ENCODE measurements at places on chromosomes 13 and 19.

GRCh38 chr19:55088021-55088451 is 12.4 kb downstream of the EPS8L1 start:
- DNase-seq: no peak

- DNase-seq: no peak
Measured at GRCh38 chr19:10701955-10702525, 801 bp downstream of the QTRT1 start.

- peak; percentile 100 for DNase-seq
Measured at GRCh38 chr19:19063183-19064097, at the start of gene SLC25A42. TSS of gene SLC25A42 (plus strand) at chr19:19063994. CDS start at chr19:19096125, 32,131 bp downstream.

DNA sequence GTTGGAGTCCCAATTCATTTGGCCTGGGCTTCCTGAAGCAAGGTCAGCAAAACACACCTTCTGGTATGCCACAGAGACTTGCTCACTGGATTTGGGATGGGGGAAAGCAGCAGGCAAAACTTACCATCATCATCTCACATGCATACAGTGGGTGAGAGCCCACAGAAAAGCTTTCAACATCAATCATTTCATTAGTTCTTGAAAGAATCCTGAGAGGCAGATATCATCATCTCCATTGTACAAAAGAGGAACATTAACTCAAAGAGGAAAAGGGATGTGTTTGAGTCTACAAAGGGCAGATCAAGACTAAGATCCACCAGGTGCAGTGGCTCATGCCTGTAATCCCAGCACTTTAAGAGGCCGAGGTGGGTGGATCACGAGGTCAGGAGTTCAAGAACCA is 6.4 kb downstream of the WDR87 start:
- DNase-seq: no peak

DNA sequence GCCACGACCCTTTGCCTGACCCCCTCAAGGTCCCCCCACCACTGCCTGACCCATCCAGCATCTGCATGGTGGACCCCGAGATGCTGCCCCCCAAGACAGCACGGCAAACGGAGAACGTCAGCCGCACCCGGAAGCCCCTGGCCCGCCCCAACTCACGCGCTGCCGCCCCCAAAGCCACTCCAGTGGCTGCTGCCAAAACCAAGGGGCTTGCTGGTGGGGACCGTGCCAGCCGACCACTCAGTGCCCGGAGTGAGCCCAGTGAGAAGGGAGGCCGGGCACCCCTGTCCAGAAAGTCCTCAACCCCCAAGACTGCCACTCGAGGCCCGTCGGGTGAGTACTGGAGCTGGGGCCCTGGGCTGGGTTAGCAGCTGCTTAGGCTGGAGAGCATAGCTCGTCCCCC is 8.6 kb downstream of the MAP1S start:
- DNase-seq: no peak

- DNase-seq: no peak
Measured at GRCh38 chr19:728011-728410, 19.3 kb downstream of the PALM start.

DNA sequence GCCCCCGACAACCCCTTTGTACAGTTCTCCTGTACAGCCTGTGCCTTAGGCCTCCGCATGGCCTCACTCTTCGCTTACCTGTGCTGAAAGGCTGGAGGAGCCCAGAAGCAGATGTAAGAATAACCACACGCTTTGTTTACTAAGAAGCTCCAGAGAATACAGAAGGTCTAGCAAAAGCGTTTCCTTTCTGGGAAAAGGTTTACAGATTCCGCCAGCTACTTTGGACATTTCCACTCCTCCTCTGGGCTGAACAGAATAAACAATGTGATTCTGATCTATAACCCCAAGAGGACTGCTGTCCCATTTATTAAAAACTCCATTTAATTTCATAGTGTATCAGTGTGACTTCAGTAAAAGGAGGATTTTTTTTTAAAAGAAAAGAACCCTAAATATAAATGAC is 339.2 kb downstream of the DNAJC15 start:
- no peak for DNase-seq

- DNase-seq: no peak
Measured at GRCh38 chr19:41097302-41097701, 9.1 kb downstream of the CYP2A13 start.

GRCh38 chr19:36046443-36047050 is 7.5 kb downstream of the THAP8 start:
- no peak for DNase-seq

- DNase-seq: no peak
Measured at GRCh38 chr19:2634228-2634951, 68.1 kb downstream of the GNG7 start.

DNA sequence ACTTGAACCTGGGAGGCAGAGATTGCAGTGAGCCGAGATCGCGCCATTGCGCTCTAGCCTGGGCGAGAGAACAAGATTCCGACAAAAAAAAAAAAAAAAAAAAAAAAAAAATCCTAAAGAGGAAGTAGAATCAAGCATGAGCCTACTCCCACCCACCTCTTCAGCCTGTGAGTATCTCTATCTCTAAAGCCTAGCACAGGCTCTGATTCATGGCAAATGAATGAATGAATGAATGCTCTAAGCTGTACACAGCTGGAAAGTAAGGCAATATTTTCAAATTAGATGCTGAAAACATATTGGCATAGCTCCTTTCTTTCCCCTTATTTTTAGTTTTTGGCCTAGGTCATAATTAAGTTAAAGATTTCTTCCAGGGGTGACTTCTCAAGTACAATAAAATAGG is 35.7 kb upstream of the FAM216B start:
- DNase-seq: no peak
